Heart left ventricle (tissue), 16 donors: ENCODE measurements at places on chromosomes 3 and 15.
A peak's percentile ranks its signal among the peaks of the same experiment; 100 is the strongest.

- H3K4me3 ChIP-seq = no peak overlapping the region
- H3K27me3 ChIP-seq = no peaks in the 10 kb centered on the region
Observed at GRCh38 chr3:6697722-6698121, 163.2 kb upstream of the GRM7 start.

DNA sequence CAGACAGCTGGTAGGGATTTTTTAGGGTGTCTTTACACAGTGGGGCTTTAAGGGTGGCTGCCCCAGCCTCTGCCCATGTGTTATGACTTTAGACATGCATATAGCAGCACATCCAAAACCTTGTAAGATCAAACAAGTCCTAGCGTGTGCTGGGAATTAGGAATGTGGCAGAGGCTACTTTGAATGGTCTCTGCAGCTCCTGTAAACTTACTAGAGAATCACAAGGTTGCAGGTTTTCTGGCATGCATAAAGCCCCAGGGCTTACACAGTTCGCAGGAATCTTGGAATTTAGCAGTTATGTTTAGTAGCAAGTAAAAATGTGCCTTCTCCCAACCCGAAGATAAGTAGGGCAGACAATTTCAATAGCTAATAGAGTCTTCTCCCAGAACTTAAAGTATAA, 46.9 kb upstream of the COL6A6 start:
- no peaks in the 10 kb centered on the region for H3K4me1 ChIP-seq
- H3K4me3 ChIP-seq = no peak overlapping the region
- H3K27me3 ChIP-seq = no peaks in the 10 kb centered on the region
- no peaks in the 10 kb centered on the region for H3K36me3 ChIP-seq
- no peak for DNase-seq
- H3K27ac ChIP-seq = no peak overlapping the region

DNA sequence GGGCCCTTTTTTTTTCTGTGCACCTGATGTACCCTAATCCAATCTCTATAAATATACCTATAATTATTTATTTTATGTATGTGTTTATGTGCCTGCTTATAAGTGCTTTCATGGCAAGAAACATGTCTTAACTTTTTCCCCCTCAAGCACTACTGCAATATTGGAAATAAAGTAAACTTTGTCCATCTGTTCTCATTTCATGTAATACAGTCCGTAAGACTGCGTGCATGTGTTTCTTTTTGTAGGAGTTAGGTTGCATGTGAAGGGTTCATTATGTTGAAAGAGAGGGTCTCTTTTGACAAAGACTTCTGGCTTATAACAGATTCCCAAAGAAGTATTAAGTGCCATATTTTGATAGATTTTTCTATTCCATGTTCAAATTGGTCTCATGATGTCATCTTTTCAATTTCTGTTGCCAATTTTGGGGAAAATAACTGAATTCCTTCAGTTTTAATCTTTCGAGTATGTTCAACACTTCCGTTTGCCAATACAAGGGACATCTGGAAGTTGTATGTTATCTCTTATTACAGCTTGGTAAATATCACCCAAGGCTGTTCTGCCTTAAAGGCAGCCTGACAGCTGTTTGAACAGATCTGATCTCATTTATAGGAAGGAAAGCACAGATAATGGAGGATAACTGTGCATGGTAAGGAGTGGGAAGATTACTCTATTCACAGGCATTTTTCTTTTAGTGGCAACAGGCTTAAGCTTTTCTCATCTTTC, 273.1 kb upstream of the SGO1 start:
- no peak overlapping the region for H3K4me3 ChIP-seq
- DNase-seq = no peak
- no peaks in the 10 kb centered on the region for H3K36me3 ChIP-seq
- H3K4me1 ChIP-seq = no peaks in the 10 kb centered on the region
- peak overlapping the region; percentile 7 for H3K27ac ChIP-seq

DNA sequence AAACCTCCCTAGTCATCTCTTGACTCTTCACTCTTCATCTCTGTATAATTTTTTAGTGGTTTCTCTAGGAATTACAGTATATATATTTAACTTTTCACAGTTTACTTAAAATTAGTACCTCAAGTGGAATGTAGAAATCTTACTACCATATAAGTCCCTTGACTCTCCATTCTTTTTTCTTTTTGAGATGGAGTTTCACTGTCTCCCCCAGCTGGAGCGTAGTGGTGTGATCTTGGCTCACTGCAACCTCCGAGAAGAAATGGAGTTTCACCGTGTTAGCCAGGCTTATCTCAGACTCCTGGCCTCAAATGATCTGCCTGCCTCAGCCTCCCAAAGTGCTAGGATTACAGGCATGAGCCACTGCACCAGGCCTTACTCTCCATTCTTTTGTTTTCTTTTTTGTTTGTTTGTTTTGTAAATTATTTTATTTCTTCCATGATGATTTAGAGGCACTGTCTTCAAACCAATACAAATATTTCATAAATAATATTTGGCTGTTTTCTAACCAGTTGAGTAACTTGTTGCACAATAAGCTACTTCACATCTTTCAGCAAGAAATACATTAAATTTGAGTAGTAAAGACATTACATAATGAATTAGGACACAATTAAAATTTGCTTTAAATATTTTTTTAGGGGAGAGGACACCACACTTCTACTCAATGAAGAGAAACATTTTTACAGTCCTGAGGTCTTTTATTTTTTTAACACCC, 144.8 kb downstream of the RBPMS2 start:
- no peak for DNase-seq
- no peaks in the 10 kb centered on the region for H3K36me3 ChIP-seq
- H3K27ac ChIP-seq = no peak overlapping the region

DNA sequence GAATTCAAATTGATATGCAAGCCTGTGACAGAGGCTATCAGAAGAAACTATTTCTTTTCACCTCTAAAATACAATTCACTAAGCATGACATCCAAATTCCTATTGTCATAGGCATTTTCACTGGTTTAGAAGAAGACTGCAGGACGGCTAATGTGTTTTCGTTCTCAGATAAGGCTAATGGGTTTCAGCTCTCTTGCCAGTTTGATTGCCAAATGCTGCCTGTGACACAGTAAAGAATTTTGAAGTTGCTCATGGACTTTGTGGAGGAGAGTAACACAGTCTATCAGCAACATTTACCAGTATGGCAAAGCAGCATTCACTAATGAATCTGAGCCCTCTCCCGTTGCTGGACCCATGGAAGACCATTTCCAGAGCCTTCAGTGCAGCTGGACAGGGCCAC, 948.1 kb downstream of the FHIT start:
- no peak for DNase-seq
- H3K27me3 ChIP-seq = no peaks in the 10 kb centered on the region
- no peak overlapping the region for H3K4me3 ChIP-seq
- no peaks in the 10 kb centered on the region for H3K36me3 ChIP-seq
- no peaks in the 10 kb centered on the region for H3K4me1 ChIP-seq

- no peak overlapping the region for H3K4me3 ChIP-seq
- H3K36me3 ChIP-seq = no peaks in the 10 kb centered on the region
- no peaks in the 10 kb centered on the region for H3K4me1 ChIP-seq
- H3K27me3 ChIP-seq = no peaks in the 10 kb centered on the region
- no peak overlapping the region for H3K27ac ChIP-seq
Observed at GRCh38 chr3:99218468-99218867, 317.0 kb upstream of the DCBLD2 start.

DNA sequence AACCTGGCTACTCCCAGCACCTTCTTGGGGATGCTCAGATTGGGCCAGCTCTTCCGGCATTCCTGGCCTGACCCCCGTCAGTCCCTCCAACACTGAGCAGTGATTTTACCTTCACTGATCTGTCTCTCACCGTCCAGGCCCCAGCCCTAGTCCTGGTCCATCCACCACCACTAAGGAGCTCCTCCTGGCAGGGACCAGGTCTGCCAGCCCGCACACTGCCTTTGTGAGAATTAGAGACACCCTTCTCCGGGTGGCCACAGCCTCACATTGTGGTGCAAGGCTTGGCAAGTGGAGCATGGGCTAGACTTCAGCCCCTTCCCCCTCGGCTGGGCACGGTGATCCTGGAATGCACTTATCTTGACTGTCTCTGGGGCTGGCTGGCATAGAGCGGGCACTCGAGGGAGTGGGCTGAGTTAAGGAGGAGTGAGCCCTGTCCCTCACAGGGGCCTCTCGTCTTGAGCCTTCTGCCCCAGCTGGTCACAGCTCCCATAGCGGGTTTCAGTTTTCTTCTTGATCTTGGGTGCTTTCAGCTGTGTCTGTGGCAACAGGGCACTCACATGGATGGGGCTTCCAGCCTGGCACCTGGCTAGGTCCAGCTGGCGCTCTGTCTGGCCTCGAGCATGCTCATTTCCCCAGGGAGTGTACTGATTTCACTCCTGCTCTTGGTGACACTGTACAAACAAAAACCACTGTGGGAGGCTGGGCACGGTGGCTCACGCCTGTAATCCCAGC, 53.9 kb downstream of the LINGO1 start:
- DNase-seq = no peak
- no peaks in the 10 kb centered on the region for H3K36me3 ChIP-seq
- no peaks in the 10 kb centered on the region for H3K27me3 ChIP-seq
- H3K27ac ChIP-seq = no peak overlapping the region
- H3K4me3 ChIP-seq = no peak overlapping the region

- no peak overlapping the region for H3K4me3 ChIP-seq
- no peaks in the 10 kb centered on the region for H3K36me3 ChIP-seq
- no peak for DNase-seq
- H3K4me1 ChIP-seq = no peaks in the 10 kb centered on the region
Observed at GRCh38 chr3:106643684-106644161, 733.5 kb upstream of the CCDC54 start.

- no peak overlapping the region for H3K27ac ChIP-seq
Observed at GRCh38 chr3:54519493-54519892, 397.1 kb downstream of the CACNA2D3 start.

DNA sequence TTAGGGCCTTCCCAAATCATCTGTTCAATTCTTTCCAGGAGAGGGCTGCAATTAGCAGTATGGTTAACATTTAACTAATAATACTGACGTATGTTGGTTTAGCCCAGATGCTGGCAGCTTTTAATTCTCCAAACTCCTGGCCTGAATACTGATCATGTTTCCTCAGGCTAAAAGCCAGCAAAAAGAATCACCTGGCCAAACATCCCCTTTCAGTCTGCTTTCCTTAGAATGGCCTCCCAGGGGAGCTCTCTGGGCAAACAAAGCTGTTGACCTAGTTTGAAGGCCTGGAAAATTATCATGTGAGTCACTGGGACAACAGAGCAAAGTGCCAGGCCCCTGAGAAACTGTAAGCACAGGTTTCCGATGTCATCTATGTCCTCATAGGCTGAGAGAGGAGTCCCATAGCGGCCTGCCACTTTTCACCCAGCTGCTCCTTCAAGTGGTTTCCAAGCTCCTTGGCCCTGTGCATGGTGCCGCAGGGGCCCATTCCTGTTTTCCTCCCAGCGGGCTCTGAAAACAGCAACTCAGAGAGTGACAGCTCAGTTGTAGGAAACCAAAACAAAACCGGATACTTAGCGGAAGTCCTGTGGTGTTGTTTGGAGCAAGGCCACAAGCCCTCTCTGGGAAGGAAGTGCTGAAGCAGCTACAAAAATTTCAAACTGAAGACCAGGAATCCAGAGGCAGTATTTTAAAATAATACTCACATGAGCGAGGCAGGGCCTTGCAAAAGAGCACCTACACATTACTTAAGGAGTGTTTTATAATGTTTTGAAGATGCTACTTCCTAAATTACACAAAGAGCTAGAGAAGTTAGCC, 36.5 kb upstream of the RAB11A start:
- H3K36me3 ChIP-seq = no peaks in the 10 kb centered on the region
- H3K4me1 ChIP-seq = peaks cover 35% of the 10 kb centered on the region
- H3K27ac ChIP-seq = peak overlapping the region; percentile 83
- H3K27me3 ChIP-seq = no peaks in the 10 kb centered on the region

- no peaks in the 10 kb centered on the region for H3K36me3 ChIP-seq
- no peak overlapping the region for H3K27ac ChIP-seq
- peaks cover 52% of the 10 kb centered on the region for H3K4me1 ChIP-seq
- no peak overlapping the region for H3K4me3 ChIP-seq
- no peak for DNase-seq
- H3K27me3 ChIP-seq = no peaks in the 10 kb centered on the region
Observed at GRCh38 chr3:122959339-122959738, 68.2 kb downstream of the SEMA5B start.

DNA sequence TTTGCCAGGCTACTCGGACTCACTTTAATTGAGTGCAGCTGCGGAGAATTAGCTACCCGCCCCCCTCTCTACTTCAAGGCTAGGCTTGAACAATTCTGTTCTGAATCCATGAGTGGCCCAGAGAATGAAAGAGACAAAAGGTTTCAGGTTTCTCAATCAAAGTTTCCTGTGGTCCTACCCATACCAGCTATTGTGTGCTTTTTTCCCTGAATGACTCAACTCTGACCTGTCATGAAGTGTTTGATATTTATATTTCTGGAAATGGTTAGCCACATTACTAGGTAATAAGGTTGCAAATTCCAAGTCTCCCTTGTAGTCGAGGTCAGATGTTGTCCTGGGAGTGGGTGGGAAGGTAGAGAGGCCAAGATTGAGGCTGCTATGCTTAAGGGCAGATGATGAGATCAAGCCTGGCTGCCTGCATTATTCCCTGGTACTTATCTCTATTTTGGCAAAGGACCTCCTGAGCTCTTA, 392.7 kb upstream of the TBL1XR1 start:
- no peaks in the 10 kb centered on the region for H3K4me1 ChIP-seq
- H3K36me3 ChIP-seq = no peaks in the 10 kb centered on the region
- H3K4me3 ChIP-seq = no peak overlapping the region
- no peaks in the 10 kb centered on the region for H3K27me3 ChIP-seq
- DNase-seq = no peak

DNA sequence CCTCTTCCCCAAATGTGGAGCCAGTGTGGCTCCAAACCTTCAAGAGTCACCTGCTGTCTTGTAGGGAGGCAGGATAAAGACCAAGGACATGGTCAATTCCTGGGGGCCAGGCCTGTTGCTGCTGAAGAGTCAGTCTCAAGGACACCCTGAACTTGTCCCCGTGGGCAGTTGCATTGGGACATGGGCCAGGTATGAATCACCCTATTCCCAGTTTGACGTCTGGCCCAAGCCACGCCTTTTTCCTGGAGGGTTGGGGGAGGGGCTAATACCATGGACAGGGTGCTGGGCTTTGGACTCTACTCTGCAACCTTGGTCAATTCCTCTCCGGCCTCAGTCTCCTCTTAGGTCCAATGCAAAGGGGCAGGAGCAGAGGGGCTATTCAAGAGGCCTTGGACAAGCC, 10.4 kb downstream of the ATP2B2 start:
- H3K4me3 ChIP-seq = no peak overlapping the region
- no peaks in the 10 kb centered on the region for H3K36me3 ChIP-seq
- H3K4me1 ChIP-seq = peaks cover 4% of the 10 kb centered on the region
- peak; percentile 54 for DNase-seq
